ENCODE measurements at places on chromosomes 2 and 18.

GRCh38 chr2:203533676-203534591 is 1.2 kb downstream of the RAPH1 start:
- DNase-seq = no peak

DNA sequence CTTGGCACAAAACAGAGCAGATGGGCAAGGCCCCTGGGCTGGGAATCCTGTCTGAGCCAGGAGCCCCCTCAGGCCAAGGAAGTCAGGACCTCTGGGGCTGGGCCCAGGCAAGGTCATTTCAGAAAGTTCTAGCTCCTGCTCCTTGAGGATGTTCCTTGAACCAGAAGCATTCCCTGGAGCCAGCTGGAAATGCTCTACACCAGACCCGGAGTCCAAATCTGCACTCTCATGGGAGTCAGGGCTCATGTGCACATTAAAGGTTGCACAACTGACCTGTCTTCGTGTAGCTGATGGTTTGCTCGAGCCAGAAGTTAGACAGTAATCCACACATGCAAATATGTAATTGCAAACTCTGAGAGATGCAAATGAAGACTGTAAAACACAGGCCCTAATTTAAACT is 18.0 kb downstream of the PARD6G start:
- no peak for DNase-seq

- no peak for DNase-seq
These were observed 28.7 kb upstream of the EML4 start for GRCh38 chr2:42140496-42140895.

DNA sequence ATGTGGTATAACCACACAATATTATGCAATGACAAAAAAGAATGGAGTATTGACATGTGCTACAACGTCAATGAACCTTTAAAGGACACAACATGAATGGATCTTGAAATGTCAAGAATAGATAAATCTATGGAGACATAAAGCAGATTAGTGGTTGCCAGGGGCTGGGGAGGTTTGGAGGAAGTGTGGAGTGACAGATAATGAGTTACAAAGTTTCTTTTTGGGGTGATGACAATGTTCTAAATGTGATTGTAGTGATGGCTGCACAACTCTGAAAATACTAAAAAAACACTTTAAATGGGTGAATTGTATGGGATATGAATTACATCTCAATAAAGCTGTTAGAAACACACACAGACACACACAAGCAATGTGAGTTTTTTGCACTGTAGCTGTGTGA is 37.4 kb upstream of the C1D start:
- DNase-seq = no peak

GRCh38 chr2:211159972-211160371 is 603.6 kb downstream of the CPS1 start:
- DNase-seq = no peak
